ENCODE measurements at places on chromosomes 6 and 20.

DNA sequence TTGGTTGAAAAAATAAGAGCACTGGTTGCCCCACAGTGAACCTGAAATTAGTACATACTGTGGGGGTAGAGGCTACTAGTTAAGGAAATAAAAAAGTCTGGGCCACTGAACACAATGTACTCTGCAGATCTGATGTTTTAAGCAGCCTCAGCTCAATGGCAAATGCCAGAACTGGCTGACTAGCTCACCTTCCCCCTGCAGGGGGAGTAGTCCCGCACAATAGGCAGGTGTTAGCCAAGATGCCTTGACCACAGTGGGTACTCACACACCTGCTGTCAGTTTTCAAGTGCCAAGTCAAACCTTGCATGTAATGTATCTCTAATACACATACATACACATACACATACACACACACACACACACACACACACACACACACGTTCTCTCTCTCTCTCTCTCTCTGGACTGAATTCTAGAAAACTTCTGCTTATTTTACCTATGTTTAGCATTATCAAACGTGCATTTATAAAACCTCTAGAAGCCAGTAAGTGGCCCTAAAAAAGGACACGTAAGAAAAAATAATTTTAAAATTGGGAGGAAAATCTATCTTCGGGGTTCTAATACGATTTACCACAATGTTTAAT is 36.1 kb downstream of the GMDS start:
- DNase-seq = peak; percentile 36

GRCh38 chr20:61303217-61303616 is 51.2 kb downstream of the CDH4 start:
- no peak for DNase-seq

DNA sequence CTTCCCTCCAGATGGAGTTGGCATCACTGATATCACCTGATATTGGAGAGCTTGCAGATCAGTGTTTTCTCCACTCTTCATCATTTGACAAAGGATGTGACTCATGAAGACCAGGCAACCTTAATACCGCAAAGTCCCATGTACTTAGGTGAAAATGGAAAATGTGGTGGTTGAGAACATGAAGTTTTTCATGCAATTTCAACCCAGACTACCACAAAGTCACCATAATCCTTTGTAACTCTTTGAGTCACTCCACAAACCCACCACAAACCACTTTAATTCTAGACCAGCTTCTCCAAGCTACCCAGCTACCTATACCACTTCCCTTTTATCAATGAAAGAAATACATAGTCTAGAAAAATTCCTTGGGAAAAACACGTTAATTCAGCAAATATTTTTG is 7.1 kb downstream of the NHLRC1 start:
- DNase-seq = peak; percentile 79

DNA sequence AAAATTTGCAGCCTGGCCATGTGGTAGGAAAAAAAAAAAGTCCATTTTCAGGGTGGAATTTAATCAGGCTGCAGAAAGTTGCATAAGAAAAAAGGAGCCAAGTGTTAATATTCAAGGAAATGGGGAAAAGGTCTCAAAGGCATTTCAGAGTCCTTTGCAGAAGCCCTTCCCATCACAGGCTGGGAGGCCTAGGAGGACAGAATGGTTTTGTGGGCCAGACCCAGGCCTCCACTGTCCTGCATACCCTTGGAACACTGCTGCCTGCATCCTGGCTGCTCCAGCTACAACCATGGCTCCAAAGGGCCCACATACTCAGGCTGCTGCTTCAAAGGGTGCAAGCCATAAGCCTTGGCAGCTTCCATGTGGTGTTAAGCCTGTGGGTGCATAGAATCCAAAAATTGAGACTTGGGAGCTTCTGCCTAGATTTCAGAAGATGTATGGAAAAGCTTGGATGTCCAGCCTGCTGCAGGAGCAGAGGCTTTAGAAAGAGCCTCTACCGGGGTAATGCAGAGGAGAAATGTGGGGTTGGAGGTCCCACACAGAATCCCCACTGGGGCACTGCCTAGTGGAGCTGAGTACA is 239.0 kb upstream of the STXBP5 start:
- no peak for DNase-seq

- no peak for DNase-seq
These were observed 444.1 kb downstream of the CBLN4 start for GRCh38 chr20:55561259-55561658.

GRCh38 chr6:109925075-109925474 is 53.0 kb upstream of the GPR6 start:
- DNase-seq = no peak
